ENCODE measurements at places on chromosomes 7 and 10.

DNA sequence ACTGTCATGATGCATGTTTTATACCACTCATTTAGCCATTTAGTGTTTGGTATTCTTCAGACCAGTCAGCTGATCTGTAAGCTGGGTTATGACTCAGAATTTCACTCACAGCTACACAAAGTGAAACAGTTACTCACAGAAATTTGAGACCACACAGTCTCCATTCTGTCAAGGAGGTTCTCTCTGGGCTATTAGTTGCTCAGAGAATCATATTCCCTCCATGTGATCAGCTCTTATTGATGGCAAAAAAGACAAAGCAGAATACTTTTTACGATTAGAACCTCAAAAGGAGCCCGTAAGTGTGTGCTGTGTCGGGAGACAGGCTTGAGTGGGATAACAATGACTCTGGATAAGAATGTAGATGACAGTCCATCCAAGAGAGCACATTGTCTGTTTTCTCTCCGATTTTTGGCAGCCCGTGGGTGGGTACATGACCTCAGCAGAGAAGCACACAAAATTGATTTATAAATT is 277.6 kb upstream of the SORCS1 start:
- DNase-seq = peak; percentile 16

GRCh38 chr10:14648946-14649345 is 125.8 kb downstream of the FAM107B start:
- DNase-seq = no peak

GRCh38 chr7:74288034-74288881 is 949 bp upstream of the CLIP2 start:
- peak; percentile 45 for DNase-seq

DNA sequence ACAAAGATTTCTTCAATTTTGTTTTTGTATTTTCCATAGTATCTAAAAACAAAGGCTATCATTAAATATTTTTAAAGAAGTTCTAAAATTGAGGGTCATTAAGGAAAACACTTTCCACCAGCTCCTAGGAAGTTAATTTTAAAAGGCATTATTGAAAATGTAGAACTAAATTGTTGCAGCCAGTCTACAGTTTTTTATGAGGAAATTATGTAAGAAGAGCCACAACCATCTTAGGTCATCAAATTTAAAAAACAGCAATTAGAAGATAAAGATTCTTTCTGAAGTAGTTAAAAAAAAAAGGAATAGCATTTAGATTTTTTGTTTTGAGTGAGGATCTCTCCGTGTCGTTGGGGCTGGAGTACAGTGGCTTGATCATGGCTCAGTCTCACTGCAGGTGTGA is 161.7 kb downstream of the NRBF2 start:
- DNase-seq = no peak

GRCh38 chr10:67098461-67098860 is 172.6 kb downstream of the LRRTM3 start:
- no peak for DNase-seq

Data from ACHN (cell line).